NCI-H2081 treated with DMSO at 0.1 percent for 48 hours (cell line): ENCODE measurements at places on chromosomes 2 and 18.

DNA sequence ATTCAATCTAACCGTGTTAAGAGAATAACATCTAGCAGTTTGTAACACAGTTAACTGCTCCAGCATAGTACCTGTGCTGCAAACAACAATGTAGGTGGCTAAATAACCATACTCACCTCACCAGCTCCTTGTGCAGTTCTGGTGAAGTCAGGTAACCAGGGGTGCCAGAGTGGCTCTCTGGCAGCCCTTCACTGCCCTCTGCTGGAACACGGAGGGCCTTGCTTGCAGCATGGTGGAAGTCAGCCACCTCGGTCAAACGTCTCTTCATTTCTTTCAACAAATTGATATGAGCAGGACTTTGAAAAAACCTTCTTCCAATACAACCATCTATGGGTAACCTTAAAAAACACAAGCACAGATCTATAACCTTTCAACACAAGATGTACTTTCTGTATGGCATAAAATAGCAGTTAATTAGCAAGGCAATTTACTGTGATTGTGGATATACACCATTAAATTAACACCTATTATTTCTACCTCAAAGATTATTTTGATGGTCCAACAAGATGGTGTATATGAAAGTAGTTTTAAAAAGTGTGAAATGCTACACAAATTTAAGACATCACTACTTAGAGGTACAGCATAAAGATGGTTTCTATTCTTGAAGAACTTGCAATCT lies 56.6 kb downstream of the EPG5 start:
- DNase-seq: no peak

GRCh38 chr2:157093666-157094065 lies 163.8 kb upstream of the GALNT5 start:
- DNase-seq: no peak

DNA sequence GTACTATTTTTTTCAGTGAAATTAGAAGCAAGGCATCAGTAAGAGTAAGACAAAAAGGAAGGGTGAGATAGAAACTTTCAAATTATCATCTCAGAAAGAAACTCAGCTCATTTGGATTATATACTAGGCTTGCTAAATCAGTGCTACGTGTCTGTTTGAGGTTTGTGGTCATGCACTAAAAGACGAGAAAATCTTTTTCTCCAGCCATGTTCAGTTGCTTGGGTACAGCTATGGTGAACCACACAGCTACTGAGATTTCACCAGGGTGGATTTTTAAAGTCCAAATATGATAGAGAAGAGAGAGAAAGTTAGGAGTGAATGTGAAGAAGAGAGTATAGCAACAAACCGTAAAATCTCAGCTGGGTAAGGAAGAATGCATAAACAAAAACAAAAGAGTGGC lies 161.6 kb downstream of the PTH2R start:
- no peak for DNase-seq

DNA sequence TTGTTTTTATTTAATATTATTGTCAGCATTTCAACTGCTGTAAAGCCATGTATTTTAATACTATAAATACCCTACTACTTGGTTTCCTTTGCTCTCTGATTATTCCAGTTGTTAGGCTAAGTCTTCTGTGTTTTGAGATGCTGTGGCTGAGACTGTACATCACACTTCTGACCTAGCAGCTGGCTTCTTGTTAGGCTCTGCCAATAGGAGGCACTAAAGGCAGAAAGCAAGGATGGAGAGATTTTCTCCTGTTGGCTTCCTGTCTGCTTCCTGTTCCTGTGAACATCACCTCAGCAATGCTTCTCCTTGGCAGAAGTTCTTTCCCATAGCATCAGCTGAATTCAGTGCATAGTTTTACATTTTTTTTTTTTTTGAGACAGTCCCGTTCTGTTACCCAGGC lies 68.3 kb upstream of the YPEL5 start:
- DNase-seq: no peak

- DNase-seq: no peak
These were observed 210.2 kb downstream of the TSN start for GRCh38 chr2:121965661-121966060.

DNA sequence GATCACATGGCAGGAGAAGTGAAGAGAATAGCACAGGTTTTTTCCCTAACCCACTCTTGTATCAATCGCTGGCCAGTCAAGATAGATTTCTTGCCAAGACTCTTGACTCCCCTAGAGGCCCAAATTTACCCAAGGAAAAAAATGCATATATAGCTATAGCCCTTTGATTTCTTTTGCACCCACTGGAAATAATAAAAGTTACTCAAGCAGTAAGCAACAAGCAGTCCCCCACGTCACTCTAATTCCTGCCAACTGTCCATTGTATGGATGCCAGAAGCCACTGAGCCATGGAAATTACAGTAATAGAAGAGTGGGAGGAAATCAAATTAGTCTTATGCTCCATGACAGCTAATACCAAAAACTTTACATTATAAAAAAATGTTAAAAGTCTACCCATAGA lies 125.3 kb upstream of the SLC39A10 start:
- no peak for DNase-seq

GRCh38 chr2:113240150-113240914 lies 38.4 kb downstream of the PAX8 start:
- no peak for DNase-seq

DNA sequence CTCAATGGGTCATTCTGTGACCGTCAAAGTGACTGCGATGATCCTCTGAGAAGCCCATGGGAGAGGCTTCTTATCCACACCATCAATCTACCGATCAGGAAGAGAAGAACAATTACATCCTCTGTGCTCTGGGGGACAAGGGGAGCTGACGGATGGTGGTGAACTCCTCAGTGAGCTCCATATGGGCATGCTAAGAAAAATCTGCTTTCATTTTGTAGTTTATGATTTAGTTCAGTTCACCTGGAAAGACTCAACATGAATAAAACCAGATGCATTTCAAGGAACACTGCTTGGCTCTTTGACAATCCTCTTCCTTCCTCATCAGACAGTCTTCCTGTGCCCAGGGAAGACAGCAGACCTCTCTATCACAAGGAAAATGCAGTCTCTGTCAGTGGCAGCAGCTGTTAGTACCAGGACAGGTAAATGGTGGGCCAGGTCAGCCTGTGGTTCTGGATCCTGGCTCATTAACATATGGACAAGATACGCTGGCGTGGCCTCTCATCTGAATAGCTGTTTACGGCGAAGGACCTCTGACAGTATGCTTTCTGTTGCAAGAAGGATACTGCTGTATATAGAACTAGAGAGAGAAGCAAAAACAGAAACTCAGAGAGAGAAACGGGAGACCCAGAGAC lies 176.9 kb downstream of the BCL2 start:
- DNase-seq: no peak

DNA sequence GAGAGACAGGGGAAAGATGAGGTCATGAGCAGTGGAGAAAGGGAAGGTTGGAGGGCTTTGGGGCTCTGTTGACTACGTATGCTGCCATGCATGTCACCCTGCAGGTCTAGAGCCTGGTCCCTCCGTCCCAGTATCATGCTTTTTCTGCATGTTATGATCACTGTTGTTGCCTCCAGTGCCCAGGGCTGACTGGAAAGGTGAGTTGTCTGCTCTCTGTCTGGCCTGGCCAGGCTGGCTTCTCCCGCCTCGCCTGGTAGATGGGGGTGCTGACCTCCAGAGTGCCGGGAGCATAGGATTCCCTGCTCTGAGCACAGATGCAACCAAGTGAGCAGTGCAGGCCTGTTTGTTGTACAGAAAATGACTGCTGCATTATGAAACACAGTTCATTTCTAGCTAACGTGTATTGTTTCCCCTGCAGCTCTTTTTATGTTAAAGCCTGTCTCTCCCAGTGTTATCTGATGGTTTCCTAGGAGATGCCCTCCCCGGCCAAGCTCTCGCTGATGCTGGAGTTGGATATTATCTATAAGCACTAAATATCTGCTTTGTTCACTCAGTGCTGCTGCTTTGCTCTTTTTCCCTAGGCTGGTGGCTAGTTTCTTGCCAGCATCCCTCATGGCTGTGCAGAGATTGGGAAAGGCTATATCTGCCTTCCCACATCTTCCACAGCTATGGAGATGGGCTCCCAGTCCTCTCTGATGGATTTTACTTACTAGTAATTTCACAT lies 158.2 kb downstream of the TDRD15 start:
- no peak for DNase-seq

- no peak for DNase-seq
These were observed 10.4 kb downstream of the ERFE start for GRCh38 chr2:238169048-238169707.

DNA sequence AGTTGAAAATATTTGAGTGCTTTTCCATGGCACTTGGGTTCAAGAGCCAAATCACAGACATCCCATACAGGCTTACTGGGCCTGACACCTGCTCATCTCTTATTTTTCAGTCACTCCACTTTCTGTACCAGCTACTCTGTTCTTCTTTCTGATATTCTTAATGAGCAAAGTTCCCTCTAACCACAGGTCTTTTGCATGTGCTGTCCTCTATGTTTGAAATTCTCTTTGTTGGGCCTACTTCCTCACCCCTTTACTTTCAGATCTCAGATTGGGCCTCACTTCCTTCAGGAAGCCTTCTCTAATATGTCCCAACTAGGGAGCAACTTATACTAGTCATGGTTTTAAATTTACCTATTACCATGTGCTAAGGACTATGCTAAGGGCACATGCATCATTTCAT lies 81.8 kb upstream of the RBMS1 start:
- no peak for DNase-seq

GRCh38 chr2:20103530-20103929 lies 52.1 kb upstream of the LAPTM4A start:
- no peak for DNase-seq

DNA sequence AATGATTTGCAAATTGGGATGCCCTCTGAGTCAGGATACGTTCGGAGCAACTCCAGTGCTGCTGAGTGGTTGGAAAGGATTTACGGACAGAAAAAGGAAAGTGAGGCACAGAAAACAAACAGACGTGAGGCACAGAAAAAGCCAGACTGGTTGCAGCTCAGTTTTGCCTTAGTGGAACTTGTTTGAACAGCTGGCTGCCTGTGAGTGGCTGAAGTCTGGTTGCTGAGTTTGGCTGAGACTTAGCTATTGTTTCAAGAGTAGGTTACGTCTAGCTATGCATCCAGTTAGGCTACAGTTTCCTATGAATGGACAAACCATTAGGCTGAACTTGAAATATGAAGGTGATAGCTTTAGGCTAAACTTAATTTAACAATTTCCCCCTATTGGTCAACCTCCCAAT lies 256.6 kb downstream of the VAPA start:
- no peak for DNase-seq

DNA sequence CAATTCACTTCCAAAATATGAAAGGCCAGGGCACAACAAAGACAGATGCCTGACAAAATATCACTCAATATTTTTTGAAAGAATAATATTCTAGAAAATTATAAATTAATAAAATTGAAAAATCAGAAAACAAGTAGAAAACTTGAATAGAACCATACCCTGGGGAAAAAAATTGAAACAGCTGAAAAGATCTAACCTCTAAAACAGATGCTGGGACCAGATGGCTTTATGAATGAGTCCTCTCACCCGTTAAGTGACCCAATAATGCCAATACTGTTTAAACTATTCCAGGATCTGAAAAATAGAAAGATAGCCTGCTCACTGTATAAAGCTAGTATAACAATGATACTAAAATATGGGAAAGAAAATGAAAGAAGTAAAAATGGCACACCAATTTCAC lies 322.3 kb upstream of the VWC2L start:
- DNase-seq: no peak

DNA sequence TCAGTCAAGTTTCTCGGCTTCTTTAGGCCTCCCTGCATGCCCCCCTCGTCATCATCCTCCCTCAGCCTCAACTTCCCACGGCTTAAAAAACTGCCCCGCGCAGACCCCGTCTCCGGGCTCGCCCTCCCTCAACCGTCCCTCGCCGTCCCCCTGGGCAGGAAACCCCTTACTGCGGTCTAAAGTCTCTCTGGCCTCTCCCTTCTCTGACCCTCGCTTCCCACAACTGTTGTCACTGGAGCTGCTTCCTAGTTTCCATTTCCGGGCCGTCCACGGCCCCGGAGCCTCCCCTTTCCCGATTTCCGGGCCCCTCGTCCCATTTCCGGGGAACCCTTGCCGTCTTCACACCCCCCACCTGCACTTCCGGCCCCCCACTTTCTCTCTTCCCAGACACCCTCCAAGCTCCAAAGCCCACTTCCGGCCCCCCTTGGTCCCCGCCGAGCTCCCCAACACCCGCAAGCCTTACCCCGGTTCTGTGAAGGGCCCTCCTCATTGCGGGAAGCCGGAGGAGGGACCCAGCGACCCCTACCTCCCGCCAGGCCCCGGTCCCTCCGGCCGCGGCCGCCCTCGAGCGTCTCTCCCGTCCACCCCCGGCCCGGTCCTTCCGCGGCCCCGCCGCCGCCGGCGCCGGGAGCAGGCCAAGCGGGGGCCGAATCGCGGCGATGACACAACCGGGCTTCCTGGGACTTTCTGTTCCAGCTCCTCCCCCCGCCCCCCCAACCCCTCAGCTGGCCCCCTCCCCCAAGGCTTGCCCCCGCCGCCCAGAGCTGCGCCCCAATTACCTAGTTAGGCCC lies 513 bp downstream of the TRIP12 start:
- peak; percentile 13 for DNase-seq

DNA sequence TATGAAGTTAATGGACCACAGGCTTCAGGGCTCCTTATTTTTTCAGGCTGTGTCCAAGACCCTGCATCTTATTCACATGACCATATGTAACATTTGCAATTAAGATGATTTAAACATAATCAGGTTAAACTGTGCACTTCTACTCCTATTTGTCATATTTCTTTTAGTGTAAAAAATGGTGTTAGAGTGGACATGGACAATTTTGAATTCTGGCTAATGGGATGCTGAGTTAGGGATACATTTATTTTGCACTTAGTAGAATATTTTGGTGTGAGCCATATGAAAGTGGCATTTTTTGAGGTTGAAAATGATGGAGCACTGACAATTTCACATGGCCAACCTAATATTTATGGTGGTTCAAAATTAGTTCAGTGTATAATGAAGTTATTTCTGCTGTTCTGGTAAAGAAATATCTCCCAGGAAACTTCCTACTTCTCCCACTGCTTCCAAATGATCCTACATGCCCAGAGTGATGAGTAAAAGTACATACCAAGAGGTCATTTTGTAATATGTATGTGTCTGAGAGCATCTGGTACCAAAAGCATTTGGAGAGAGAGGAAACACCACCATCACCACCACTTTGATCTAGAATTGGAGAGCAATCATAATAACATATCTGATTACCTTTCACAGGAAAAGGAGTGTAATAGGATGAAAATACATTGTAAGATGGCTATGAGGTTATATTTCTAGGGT lies 36.0 kb downstream of the GULP1 start:
- DNase-seq: no peak

GRCh38 chr2:42770288-42771131 lies 6.6 kb upstream of the OXER1 start:
- no peak for DNase-seq

DNA sequence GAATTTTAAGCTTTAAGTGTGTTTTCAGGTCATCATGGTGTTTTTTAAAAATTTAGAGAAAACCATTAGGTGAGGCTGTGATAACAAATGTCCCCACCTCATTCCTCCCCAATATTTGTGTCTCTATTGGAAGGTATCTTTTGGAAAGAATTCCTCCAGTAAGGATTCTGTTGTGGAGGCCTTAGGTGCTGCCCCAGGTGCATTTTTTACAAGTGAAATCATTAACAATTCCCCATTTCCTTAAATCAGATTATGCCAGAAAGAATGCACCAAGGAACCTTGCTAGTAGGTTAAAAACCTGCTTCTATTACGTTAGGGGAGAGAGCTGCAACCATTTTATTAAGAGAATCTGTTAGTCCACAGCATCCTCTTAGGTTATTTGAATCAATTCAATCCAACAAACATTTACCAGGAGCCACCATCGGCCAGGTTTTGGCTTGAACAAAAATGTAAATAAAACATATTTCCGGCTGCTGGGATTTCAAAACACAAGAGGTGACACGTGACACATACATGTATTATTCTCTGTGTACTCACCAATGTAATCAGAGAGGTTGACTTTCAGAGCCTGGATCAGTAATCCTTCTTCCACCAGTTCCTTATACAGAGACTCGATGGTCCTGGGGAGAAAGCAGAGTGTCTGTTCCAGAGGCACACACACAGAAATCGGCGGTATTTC lies 112.5 kb upstream of the ASB18 start:
- peak; percentile 8 for DNase-seq
